SK-N-SH (cell line): ENCODE measurements at places on chromosomes 2 and 18. TPM values are rescaled to one million over a fixed set of nuclear protein-coding genes. Genes with fewer than 3 reads are reported as not detected.

DNA sequence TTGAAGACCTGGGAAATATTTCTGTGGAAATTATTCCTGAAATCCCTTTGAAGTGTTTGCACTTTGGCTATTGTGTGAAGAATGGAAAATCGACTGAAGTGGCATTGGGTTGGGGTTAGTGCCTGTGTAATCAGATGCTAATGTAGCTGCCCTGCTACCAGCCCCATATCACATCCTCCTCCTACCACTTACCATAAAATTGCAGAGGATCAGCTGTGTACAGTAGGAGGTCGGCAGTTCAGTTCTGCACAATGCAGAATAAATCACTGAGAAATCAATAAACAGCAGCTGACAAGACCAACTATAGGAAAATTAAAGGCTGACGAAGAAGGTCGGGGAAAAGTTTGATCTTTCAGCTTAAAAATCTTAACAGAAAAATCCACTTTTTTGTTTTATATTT, 440.9 kb downstream of the PTPRM start:
- no peak for DNase-seq
- peaks cover 8% of the 10 kb centered on the region; the same call in 1 of the 2 replicates for H3K4me1 ChIP-seq
- no peaks in the 10 kb centered on the region for H3K27me3 ChIP-seq

Gene PRKRA
- polyA plus RNA-seq = 35.7 and 44.3 TPM in 2 replicates

DNA sequence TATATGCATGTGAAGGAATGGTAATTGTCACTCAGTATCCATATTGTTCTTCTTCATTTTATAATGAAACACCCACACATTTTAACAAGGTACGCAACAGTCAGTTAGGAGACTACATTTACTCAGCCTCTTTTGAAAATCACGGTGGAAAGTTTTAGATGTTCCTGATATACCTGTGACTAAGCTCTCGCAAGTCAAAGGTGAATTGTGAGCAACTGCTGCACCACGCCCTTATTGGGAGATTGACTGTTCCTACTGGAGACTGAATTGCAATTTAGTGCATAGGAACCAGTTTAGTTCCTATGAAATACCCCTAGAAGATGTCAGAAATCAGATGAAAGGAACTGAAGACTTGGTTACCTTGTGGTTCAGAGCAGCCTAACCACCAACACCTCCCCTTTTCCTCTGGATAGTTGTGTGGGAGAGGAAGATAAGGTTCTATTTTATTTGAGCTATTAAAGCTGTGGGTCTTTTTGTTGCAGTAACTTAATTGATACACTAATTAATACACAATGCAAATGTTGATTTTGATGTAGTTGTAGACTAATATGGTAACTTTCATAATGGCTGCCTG, 1280.5 kb upstream of the CDH2 start:
- DNase-seq = no peak
- no peaks in the 10 kb centered on the region for H3K27me3 ChIP-seq
- no peaks in the 10 kb centered on the region for H3K4me1 ChIP-seq
- no peak overlapping the region for H3K4me3 ChIP-seq

- no peaks in the 10 kb centered on the region for H3K27me3 ChIP-seq
- no peaks in the 10 kb centered on the region for H3K4me1 ChIP-seq
- no peak overlapping the region for H3K27ac ChIP-seq
These were observed 238.2 kb upstream of the SOX11 start for GRCh38 chr2:5454051-5454390.

- no peaks in the 10 kb centered on the region for H3K4me1 ChIP-seq
- DNase-seq = no peak
- H3K27ac ChIP-seq = no peak overlapping the region
- no peaks in the 10 kb centered on the region for H3K36me3 ChIP-seq
- H3K27me3 ChIP-seq = no peaks in the 10 kb centered on the region
These were observed 101.7 kb downstream of the KLHL29 start for GRCh38 chr2:23486684-23487075.

GRCh38 chr18:3478262-3478978, 28.4 kb downstream of the TGIF1 start:
- no peak for DNase-seq
- peaks cover 3% of the 10 kb centered on the region for H3K36me3 ChIP-seq
- H3K27me3 ChIP-seq = no peaks in the 10 kb centered on the region
- H3K27ac ChIP-seq = no peak overlapping the region
